ENCODE measurements at places on chromosomes 5 and 9.

GRCh38 chr9:120983259-120983837 lies 56.8 kb upstream of the TRAF1 start:
- DNase-seq = no peak

GRCh38 chr5:31113666-31114350 lies 79.7 kb upstream of the CDH6 start:
- no peak for DNase-seq

- DNase-seq = no peak
Observed at GRCh38 chr9:129319938-129320481, 141.9 kb upstream of the IER5L start.

DNA sequence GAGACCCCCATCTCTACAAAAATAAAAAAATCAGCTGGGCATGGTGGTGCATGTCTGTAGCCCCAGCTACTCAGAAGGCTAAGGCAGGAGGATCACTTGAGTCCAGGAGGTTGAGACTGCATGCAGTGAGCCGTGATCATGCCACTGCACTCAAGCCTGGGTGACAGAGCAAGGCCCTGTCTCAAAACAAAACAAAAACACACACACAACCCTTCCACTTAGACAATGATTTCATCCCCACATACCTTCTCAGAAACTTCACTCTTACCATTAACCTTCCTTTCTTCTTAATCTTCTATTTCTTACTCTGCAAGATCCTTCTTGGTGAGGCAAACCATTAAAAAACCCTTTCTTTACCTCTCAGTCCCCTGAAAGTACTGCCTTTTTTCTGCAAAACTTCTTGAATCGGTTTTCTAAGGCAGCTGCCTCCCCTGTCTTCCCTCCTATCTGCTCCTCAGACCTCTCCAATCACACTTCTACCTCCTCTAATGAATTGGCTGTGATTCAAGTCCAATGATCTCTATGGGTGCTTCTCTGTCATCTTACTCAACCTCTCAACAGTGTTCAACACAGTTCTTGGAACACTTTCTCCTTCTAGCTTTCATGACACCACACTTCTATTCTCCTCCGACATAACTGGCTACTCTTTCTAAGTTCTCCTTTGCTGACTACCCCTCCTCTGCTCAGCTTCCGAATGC lies 47.3 kb downstream of the PFDN1 start:
- DNase-seq = no peak

DNA sequence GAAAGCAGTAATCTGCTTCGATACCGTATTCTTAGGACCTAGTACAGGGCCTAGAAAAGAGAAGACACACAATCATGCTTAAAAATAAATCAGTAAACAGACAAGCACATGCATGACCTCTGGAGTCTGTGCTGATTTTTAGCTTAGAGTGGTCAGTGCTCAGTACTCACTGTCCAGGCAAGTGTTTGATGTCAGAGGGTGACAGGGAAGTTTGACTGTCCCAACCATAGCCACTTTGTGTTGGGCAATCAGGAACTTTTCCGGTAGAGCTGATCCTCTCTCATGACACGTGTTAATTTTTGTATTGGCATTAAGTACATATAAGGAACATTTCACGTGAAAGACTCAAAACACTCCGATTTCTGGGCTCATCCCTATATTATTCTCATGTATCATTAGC lies 464.7 kb upstream of the KLF4 start:
- DNase-seq = no peak

- DNase-seq = no peak
Observed at GRCh38 chr5:1526681-1527131, 2.9 kb upstream of the LPCAT1 start.

DNA sequence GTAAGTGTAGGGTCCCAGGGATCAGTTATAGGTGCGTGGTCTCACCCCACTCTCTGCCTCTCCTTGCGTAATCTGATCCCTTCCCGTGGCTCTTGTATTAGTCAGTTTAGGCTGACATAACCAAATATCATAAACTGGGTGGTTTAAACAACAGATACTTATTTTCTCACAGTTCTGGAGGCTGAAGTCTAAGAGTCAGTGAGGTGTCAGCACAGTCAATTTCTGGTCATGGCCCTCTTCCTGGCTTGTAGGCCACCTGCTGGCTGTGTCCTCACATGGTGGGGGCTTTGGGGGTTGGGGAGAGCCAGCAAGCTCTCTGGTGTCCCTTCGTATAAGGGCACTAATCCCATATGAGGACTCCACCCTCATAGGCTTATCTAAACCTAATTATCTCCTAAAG lies 32.3 kb downstream of the CARTPT start:
- no peak for DNase-seq

- no peak for DNase-seq
Observed at GRCh38 chr5:135028791-135029476, 5.1 kb downstream of the PITX1 start.

- DNase-seq = peak; percentile 73
Observed at GRCh38 chr5:177022386-177023302, at the start of gene ZNF346. TSS of gene ZNF346 (plus strand) at chr5:177022696. CDS start at chr5:177022739, 43 bp downstream.

GRCh38 chr5:2752059-2752820 lies 763 bp upstream of the IRX2 start:
- no peak for DNase-seq

GRCh38 chr5:144451187-144451973 lies 280.7 kb downstream of the KCTD16 start:
- DNase-seq = no peak

DNA sequence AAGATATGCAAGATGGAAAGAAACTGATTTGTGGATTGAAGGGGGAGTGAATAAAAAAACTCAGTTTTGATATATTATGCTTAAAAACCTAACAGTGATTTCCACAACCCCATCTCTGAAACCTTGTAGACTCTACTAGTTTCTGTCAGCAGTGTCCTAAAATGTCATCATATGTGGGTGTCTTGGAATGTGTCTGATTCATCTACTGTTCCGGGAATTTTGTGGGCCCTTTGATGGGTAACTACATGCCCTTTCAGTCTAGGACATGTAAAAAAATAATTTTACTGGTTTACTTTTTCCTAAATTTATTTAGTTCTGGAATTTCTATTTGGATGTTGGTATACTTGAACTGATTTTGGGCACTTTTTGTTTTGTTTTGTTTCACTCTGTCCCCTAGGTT lies 118.9 kb upstream of the NMUR2 start:
- no peak for DNase-seq

DNA sequence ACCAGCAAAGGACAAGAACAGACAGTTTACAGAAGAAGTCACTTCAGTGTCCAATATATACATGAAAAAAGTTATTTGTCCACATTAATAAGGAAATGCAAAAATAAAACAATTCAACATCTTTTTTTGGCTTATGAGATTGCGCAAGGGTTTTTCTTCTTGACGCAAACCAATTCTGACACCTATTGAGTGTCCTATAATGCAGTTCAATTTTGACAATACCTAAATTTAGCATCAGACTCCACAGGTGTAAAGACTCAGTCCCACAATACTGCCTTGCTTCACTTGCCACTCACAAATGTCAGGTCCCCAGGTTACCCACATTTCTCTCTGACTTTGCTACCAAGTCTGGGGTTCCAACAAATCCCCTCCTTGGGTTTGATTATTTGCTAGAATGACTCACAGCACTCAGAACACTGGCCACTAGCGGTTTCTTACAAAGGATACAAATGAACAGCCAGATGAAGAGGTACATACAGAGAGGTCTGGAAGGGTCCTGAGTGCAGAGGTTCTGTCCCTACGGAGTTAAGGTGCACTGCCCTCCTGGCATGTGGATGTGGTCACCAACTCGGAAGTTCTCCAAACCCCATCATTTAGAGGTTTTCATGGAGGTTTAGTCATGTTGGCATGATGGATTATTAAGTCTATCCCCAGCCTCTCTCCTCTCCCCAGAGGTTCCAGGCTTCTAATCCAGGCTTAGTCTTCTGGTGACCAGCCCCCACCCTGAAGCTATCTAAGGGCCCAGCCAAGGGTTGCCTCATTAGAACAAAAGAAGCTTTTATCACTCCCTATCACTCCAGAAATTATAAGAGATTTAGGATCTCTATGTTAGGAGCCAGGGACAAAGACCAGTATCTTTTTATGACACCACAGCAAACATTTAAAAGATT lies 27.0 kb upstream of the SLC22A5 start:
- DNase-seq = no peak

GRCh38 chr5:24235946-24236345 lies 408.8 kb downstream of the CDH10 start:
- no peak for DNase-seq

DNA sequence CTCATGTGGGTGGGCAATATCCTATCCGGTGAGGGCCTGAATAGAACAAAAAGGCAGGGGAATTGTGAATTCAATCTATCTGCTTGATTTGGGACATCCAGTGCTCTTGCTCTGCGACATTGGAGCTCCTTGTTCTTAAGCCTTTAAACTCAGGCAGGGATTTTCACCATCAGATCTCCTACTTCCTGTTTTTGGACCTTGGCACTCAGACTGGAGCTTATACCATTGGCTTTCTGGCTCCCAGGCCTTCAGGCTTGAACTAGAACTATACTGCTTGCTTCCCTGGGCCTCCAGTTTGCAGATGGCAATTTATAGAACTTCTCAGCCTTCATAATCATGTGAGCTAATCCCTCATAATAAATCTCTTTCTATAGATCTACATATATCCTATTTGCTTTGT lies 134.3 kb upstream of the CLINT1 start:
- no peak for DNase-seq

- DNase-seq = no peak
Observed at GRCh38 chr5:34674187-34674586, 18.1 kb downstream of the RAI14 start.

- DNase-seq = no peak
Observed at GRCh38 chr5:95619096-95619495, 791 bp upstream of the GPR150 start.

DNA sequence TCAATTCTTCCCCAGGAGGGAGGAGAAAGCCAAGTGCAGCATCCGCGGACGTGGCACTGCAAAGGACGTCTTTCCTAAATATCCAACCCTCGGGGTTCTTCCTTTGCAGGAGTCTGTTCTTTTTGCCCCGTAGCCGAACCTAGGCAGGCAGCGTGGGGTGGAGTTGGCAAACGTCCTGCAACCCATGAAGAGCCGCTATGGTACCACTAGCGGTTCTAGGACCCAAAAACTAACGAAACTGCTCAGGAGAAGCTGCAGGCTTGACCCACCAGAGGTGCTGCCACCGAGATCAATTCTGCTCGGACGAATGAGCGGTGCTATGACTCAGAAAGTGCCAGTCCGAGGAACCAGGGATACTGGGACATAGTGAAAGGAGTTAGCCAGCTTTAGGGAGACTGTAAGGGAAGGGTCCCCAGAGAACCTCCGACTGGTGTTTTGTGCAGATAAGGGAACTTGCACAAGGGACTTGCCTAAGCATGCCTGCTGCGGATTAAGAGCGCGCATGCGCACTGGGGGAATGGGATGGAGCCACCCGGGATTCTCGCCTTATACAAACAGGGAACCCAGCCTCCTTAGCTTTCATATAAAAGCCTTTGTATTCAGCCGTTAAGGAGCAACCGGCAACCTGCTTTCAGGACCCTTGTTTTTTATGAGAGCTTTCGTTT lies 32.7 kb downstream of the ANXA2R start:
- DNase-seq = no peak

DNA sequence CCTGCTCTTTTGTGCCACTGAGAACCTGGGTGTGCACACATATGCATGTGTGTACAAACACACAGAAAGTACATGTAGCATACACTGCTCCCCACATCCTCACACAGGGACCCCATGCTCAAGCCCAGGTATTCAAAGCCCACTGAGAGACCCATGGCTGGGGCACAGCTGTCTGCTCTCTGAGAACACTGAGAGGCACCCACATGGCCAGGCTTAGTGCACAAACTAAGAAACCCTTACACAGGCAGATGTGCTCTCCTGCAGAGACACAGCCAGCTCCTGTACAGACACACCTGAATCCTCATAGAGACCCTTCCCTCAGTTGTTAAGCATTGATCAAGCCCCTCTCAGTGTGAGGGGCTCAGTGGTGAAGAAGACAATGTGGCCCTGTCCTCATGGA lies 92.5 kb downstream of the CACNA1B start:
- no peak for DNase-seq

GRCh38 chr5:132003170-132003744 lies 8.2 kb downstream of the ACSL6 start:
- DNase-seq = no peak

- DNase-seq = no peak
Observed at GRCh38 chr9:73683862-73684591, 532.4 kb downstream of the ANXA1 start.

DNA sequence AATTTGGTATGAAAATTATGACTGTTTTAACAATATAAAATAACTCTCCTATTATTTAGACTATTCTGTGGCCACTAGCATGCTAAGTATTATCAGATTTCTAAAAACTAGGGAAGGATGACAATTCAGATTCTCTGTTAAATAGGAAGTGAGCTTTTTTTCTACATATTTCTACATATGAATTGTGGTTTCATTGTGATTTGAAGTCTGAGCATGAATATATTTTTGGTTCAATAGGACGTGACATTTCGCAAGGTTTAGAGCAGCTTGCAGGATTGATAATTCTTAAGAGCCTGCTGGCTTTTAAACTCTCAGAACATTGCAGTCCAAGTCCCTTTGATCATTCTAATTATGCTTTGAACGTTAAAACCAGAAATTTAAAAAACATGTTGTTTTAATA lies 82.9 kb downstream of the ADGRV1 start:
- no peak for DNase-seq

- DNase-seq = no peak
Observed at GRCh38 chr5:31408814-31409213, 123.1 kb downstream of the DROSHA start.

DNA sequence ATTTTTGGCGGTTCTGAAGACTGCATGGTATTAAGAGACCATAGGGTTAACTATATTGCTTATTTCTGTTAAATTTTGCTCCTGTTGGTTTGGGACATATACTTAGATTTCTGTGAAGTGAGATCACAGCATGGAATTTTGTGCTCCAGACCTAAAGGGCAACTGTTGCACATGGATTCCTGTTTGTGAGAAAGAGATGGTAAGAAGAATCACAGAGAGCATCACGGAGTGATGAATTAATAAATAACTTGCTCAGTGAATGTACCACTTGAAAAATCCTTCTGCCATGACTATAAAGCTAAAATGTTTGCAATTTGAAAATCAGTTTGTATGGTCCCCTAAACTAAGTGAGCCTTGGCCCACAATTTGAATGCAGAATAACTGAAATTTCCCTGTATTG lies 4.5 kb downstream of the PSAT1 start:
- no peak for DNase-seq

- no peak for DNase-seq
Observed at GRCh38 chr5:84436866-84437265, 52.2 kb upstream of the EDIL3 start.

DNA sequence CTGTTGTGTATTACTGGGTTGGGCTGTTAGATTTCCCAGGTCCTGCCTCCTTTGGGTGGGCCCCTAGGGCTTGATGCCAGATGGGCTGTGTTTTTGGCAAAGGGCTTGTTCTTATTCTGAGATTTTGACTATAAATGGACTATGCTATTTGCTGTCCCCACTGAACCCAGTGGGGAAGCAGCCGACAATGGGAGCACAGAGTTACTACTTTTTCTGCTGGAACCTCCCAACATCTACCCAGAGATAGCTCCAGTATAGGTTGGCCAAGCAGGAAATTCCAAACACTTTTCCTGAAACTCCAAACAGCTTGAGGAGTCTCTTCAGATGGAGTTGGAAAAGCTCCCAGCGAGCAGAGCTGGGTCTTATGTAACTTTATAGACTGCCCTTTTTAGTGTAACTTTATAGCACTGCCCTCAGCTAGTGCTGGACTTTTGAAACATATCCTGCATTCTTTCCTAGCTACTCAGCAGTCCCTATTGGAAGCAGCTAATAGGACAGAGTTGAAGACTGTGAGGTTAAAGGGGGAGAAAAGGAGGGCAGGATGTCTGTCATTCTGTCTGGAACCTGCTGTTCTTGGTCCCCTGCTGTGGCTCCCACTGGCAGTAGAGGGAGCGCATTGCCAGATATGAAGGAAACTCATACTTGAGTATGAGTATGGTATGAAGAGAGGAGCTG lies 21.0 kb downstream of the RUSC2 start:
- DNase-seq = no peak

GRCh38 chr9:74662674-74663073 lies 165.5 kb downstream of the RORB start:
- no peak for DNase-seq

All from stimulated activated CD4-positive, alpha-beta T cell treated with anti-CD3 and anti-CD28 coated beads, Interleukin-1b, Interleukin-23, amount 100 ng/mL, for 1 hour (primary cell).